ENCODE measurements at places on chromosomes 5 and 9.

- DNase-seq, result no peak
Measured at GRCh38 chr9:2285416-2286332, 270.5 kb downstream of the SMARCA2 start.

GRCh38 chr5:159184858-159185381, 24.4 kb downstream of the RNF145 start:
- peak; percentile 97 for DNase-seq

GRCh38 chr5:9538504-9538903, 7.4 kb downstream of the SEMA5A start:
- DNase-seq, result no peak

DNA sequence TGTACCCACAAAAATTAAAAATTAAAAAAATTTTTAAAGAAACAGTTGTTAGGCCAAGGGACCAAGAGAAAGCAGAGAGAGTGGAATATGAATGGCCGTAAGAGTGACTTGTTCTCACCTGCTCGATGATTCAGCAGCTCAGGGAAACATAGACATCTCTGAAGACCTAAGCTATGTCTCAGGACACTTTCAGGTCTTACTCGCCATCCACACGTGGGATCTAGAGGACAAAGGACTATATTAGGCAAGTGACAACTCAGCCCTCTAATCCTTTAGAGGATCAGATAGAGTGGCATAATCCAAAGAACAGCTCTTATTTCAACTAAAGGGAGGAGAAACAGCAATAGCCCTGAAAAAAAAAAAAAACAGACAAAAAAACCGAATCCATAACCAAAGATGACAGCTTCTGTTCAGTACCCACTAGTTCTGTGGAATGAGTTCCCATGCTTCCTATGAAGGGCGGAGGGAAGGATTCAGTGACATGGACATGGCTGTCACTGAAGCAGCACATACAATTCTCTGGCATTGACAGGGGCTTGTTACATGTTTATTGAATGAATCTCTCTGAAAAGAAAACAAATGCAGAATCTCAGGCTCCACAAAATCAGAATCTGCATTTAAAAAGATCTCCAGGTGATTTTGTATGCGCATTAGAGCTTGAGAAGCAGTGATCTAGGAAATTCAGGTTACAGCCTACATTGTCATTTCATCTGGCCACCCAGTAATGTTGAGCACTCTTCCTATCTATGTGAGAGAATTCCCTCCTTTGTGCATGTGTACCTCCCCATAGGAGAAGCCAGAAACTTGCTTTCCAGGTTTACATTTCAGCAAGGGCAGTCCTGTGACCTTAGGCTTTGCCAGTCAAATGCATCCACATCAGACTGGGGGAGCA, 96.0 kb downstream of the KIAA1958 start:
- no peak for DNase-seq

DNA sequence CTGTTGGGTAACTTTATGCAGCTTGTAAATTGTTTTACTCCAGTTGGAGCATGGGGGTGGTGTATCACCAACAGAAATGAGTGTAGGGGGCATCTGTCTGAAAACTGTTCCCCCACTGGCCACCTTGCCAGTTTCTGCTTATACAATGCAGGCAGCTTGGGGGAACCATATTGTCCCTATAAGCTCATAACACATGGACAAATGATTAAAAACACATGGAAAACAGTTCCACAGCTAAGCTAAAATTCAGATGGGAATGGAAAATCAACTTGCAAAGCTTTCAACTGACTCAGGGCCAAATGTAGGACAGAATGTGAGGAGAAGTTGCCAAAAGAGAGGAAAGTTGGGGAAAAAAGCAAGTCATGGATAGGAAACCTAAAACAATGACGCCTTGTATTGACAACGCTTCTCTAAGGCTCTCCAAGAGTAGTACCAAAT, 7.9 kb upstream of the CER1 start:
- DNase-seq, result peak; percentile 12

DNA sequence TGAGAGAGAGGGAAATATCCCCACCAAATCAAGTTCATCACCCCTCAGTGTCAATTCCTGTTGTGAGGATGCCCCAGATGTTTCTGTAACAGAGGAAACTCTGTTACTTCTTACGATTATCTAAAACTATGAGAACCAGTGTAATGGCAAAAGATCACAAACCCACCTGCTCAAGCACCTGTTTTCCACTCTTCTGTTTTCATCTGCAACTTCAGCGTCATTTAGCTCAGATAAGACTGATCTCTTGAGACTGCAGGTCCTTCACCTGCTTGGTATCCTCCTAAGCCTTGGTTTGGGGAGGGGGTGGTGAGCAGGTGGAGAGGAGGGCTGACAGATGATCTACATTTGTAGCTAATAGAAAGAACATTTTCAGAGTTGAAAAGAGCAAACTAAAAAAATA, 229.3 kb downstream of the SLF1 start:
- DNase-seq, result no peak

- no peak for DNase-seq
Measured at GRCh38 chr5:75843319-75843718, 126.1 kb upstream of the POC5 start.

- DNase-seq, result no peak
Measured at GRCh38 chr5:57715296-57715695, 232.7 kb upstream of the ACTBL2 start.

DNA sequence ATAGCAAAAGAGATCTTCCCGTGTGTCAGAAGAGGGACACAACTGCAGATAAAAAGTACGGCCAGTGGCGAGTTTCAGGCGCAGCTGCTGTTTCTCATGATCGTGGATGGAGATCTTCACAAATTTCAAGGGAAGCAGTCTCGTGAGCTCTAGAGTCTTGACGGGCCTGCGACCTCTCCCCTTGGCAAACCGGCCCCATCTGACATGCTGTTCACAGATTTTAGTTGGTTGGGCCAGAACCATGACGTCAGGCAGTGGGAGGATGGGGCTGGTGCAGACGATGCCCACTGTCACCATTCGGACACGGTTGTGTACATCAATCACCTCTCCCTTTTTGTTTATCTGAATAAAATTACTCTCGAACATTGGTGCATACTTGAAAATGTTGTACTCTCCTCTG, 396 bp downstream of the GARIN3 start:
- DNase-seq, result no peak

- no peak for DNase-seq
Measured at GRCh38 chr9:119160551-119160950, 208.7 kb downstream of the BRINP1 start.

- DNase-seq, result no peak
Measured at GRCh38 chr9:125749287-125749935, 2.2 kb downstream of the PBX3 start.

- peak; percentile 73 for DNase-seq
Measured at GRCh38 chr9:37415011-37415719, 7.3 kb upstream of the GRHPR start.

GRCh38 chr5:145246961-145247744, 588.0 kb downstream of the PRELID2 start:
- DNase-seq, result peak; percentile 20

GRCh38 chr9:14779566-14780022, 57.1 kb upstream of the CER1 start:
- DNase-seq, result no peak

- DNase-seq, result peak; percentile 15
Measured at GRCh38 chr5:120207129-120207528, 257.0 kb upstream of the PRR16 start.

GRCh38 chr9:38434853-38435252, 10.6 kb upstream of the IGFBPL1 start:
- peak; percentile 24 for DNase-seq

- DNase-seq, result peak; percentile 66
Measured at GRCh38 chr5:128213340-128213739, 129.8 kb downstream of the SLC12A2 start.

GRCh38 chr9:135958485-135958884, 2.7 kb downstream of the UBAC1 start:
- DNase-seq, result no peak

DNA sequence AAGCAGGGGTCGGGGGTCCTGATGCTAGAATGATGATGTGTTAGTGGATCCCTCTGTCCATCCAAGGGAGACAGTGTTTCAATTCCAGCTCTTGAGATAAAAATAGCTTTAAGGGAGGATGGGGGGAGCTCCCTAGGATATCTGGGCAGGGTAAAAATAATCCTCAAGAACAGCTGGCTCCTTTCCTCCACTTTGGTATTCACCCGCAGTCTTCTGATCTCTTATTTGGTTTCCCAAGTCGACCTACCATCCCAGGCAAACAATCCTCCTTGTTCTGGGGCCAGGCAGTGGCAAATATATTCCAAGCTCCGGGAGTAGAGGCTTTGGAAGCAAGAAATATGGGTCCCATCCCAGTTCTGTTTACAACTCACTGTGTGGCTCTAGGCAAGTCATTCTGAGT, 14.5 kb upstream of the COL27A1 start:
- DNase-seq, result no peak

GRCh38 chr9:82570226-82570625, 492.7 kb downstream of the RASEF start:
- DNase-seq, result no peak

- DNase-seq, result no peak
Measured at GRCh38 chr9:16139774-16140173, 586.9 kb downstream of the CCDC171 start.

GRCh38 chr9:21993893-21994555, at the start of gene CDKN2A:
Gene CDKN2A, minus strand, starts transcription at chr9:21994392.
- no peak for DNase-seq

- DNase-seq, result no peak
Measured at GRCh38 chr5:127975961-127976360, 107.6 kb upstream of the SLC12A2 start.

DNA sequence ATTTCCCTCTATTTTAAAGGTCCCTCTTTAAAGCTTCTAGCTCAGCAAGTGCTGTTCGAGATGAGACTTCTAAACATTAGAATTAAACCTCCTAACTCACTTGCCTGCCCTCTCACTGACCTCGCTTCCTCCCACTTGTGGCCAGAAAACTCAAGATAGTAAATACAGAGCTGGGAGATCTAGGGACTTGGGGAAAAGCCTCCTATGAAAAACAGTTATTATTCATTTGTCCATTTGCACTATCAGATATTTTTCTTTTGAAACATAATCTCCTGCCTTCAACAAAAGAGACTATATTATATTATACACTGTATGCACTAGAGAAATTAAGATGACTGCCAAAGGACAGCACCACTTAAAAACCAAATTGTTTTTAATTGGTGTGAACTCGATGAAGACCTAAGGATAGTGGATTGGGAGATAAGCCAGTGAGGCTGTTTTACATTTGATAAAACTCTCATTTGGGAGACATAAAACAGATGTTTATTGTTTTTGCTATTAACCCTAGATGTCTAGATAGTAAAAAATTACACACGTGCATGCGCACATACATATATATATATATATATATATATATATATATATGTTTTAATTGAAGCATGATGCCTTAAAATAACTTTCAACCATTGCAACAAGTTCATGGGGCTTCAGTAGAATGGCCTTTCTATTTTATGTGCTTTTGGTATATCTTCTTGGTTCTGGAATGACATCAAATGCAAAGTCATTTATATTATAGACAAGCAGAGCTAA, 229.4 kb downstream of the ADAMTSL1 start:
- DNase-seq, result no peak

- DNase-seq, result no peak
Measured at GRCh38 chr9:77166193-77166592, 11.1 kb upstream of the VPS13A start.
